ENCODE measurements at places on chromosomes 3 and 15. TPM values are rescaled to one million over a fixed set of nuclear protein-coding genes. Genes with fewer than 3 reads are reported as not detected.

- DNase-seq: peak; percentile 48
Observed at GRCh38 chr3:65342084-65342683, 654.4 kb upstream of the ADAMTS9 start.

DNA sequence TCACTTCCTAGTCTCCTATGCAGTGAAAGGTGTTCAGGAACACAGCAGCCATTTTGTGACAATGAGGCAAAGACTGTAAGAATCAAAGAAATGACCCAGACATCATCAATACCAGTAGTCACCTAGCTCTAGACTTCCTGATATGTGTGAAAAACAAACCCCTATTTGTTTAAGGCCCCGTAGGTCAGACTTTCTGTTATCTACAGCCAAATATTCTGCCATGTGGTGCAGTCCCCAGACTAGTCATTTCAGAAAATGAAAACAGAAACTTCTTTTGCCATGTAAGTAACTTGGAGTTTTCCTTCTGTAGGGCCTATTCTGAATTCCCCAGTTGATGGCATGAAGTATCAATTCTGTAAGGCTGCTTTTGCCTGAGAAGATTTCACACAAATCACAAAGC is 181.7 kb upstream of the SNTN start:
- no peak for DNase-seq

Gene SI
- not detected for total RNA-seq

Gene EIF4G1
- 288 TPM for total RNA-seq

Data from fibroblast of villous mesenchyme (primary cell).